ENCODE measurements at places on chromosomes 11 and 22.

DNA sequence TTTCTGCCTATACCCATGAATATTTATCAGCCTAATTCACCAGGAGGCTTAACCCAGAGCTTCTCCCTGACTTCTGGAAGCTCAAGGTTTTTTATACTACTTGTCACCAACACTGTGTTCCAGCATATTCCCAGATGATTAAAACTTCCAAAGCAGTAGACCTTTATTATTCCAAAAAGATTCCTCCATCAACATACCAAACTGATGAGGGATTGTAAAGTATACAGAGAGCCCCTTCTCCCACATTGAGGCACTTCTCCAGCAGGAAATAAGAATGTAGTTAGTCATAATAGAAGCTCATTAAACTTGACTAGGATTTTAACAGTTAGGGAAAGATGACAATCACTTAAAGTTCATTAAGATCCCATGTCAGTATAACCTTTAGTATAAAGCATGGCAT is 51.4 kb upstream of the CEP126 start:
- DNase-seq: no peak

- no peak for DNase-seq
Measured at GRCh38 chr22:42179616-42180015, 49.0 kb upstream of the CYP2D6 start.

GRCh38 chr11:97607291-97608000 is 1217.6 kb downstream of the JRKL start:
- no peak for DNase-seq

DNA sequence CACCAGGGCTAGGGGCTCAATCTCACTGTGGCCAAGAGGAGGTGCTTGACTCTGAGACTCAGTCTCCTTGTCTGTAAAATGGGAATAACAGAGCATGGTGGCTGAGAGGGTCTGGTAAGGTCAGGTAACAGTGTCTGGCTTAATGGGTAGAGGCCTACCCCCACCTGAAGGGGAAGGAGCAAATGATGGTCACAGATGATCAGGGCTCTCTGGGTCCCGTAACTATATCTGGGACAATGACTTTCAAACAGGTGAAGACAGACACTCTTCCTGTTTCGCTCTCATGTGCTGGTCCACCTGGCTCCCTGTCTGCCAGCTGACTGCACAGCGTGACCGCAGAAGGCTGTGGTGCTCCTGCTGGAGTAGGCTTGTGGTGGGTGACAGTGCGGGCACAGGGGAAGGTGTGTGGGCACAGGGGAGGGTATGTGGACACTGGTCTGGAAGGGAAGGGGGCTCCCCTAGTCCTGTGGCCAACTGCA is 4.0 kb downstream of the A4GALT start:
- no peak for DNase-seq

- DNase-seq: no peak
Measured at GRCh38 chr11:2902784-2903671, 17.5 kb upstream of the CDKN1C start.

DNA sequence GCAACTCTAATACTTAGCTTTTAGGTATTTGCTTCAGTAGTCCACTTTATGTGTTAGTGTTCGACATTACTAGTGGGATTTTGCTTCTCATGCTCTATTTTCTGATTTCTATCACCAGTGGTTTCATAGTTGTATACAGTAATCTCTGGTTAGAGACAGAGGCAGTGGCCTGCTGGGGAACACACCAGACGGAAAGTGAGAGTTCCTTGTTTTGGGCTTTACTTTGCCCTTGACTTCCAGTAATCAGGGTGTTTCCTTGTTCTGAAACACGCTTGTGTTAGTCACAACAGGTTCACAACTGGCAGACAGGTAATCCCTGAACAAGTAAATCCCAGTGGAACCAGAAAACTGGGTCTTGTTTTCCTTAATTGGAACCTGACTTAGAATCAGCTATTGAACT is 56.0 kb downstream of the PACS1 start:
- no peak for DNase-seq

DNA sequence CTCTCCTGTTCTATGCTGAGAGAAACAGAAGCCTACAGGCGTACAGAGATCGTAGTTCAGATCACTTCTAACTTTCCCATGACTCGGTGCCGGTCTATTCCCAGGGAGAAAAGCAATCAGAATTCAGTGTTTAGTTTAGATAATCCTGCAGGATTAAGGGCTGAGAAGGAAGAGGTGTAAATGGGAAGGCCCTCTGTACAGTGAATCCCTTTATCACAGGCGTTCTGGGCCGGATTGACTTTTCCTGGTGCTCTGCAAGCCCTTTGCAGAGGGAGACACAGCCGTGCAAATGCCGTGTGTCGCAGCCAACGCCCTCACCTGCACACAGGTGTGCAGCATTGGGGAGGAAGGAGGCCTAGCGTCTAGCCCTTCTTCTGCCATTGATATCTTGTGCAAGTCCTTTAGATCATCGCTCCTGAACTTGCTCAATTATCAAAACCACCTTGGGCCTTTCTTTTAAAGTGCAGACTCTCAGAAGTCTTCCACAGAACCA is 90.6 kb downstream of the DSCAML1 start:
- no peak for DNase-seq

DNA sequence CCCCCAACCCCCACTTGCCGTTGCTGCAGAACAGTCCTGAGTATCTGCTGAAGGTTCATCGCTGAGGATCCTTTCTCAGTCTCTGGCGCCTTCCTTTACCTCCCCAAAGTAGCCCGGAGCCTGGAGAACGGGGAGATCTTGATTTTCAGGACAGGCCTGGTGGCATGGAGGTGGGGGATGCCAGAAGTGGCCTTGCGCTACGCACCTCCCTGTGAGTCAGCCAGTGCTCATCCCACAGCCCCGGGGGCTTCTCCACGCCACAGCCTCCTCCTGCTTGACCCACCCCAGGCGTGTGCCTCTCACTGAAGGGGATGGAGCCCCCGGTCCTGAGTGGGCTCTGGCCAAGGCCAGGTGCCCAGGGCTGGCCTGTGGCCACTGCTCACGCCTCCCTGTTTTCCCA is 339.6 kb downstream of the TBC1D22A start:
- DNase-seq: no peak

DNA sequence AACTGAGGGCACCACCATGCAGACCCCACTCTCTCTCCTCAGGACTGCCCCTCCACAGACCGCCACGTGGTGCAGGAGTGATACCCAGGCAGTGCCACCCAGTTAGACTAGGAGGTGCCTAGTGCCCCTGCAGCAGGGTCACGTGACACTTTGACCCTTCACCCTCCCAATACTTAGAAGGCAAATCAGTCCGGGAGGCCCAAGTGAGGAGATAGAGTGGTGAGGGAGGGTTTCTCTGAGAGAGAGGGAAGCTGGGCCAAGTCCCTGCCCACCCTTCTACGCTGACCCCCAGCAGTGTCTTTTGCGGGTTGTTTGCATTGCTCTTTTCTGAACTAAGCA is 84.6 kb downstream of the BUD13 start:
- no peak for DNase-seq

- no peak for DNase-seq
Measured at GRCh38 chr11:124724979-124725718, 14.6 kb upstream of the NRGN start.

DNA sequence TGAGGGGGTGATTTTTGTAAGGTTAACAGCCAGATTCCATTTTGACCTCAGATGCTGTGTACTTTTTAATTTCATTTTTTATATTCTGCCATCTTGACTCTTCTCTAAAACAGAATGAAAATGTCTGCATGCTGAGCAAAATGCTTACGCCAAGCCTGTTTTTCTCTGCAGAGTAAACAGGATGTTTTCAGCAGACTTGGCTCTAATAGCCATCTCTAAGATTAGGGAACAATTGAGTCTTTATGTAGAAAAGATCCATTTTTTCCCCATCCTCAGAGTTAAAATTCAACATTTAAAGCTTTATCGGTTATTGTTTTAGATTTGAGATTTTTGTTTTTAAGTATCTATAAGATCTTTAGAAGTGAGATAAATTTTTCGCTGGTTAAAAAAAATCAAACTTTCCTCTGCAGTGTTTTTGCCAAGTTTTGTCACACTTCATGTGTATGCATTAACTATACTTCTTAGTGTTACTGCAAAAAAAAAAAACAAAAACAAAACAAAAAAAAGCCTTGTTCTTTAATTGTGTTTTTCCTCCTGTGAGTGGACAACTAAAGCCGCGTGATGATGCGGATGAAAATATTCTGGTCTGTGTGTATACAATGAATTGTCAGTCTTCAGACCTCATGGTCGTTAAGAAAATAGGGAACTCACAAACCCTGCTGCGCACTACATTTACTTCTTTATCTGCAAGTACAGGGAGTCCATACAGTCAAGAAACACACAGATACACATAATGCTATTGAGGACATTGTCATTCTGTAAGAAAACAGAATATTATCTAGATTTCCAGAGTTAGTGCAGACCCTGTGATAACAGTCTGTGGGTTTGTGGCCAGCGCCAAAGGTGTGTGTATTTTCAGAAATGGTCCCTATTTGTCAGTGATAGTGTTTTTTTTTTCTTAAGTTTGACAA is 17.5 kb upstream of the ADSL start:
- no peak for DNase-seq

DNA sequence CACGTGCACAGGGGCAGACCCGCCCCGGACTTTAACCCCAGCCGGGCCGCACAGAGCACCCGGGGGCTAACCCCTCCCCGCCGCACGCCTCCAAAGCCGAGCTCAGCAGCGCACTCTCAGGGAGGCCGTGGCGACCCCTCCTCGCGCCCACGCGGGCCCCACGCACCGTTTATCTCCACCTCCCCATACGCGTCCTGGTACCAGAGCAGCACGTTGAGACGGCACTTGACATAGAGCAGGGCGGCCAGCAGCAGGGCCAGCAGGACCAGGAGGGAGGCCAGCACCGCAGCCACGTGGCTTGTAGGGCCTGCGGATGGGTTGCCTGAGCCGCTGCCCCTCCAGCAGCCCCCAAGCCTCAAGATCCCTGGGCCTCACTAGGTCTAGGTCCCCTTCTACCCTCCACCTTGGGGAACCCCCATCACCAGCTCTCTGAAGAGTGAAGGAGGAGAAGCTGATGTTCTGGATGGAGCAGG is 7.1 kb downstream of the SIGIRR start:
- no peak for DNase-seq

DNA sequence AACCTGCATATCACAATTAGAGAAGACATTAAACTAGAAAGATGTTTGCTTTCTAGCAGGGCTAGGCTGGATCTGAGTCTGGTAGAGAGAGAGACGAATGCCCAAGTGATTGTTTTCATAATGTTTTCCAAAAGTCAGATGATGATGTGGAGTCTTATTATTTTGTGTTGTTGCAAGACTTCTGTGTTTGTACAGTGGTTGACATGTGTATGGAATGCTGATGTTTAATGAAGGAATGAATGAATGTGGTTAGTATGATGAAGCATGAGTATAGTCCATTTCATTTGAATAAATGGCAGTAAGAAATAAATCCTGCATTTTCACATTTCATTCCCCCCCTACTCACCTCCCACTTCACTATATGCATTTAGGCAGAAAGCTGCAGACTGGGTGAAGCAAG is 69.6 kb downstream of the PPP2R1B start:
- no peak for DNase-seq

DNA sequence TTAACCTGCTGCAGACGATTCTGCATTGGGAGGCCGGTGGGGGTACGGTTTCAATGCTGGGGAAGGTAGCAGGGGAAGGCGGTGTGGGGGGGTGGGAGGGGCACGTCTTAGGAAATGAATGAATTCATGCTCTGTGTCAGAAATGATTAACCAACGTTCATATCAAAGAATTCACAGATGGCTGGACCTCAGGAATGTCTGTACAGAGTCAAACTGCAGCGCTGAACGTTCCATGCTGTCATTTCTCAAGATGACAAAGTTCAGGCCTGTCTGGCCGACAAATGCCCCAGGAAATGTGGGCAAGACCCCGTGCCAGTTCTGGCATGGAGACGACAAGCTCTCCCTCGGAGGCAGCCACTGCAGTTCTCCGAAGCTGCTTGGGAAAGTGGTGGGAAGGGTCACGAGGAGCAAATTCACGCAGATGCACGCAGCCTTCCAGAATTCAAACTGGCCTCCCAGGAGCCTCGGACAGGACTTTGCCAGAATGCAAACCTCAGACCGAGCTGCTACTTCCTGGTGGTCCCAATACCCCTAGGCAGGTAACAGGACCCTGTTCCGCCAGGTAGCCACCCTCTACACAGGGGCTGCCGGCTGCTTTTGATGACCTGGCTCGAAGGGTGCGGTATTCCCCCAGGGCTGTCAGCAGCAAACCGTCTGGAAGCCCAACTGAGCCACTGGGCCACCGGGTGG is 81.5 kb downstream of the TRMU start:
- no peak for DNase-seq

- DNase-seq: no peak
Measured at GRCh38 chr11:31397239-31397834, 27.7 kb downstream of the DNAJC24 start.

DNA sequence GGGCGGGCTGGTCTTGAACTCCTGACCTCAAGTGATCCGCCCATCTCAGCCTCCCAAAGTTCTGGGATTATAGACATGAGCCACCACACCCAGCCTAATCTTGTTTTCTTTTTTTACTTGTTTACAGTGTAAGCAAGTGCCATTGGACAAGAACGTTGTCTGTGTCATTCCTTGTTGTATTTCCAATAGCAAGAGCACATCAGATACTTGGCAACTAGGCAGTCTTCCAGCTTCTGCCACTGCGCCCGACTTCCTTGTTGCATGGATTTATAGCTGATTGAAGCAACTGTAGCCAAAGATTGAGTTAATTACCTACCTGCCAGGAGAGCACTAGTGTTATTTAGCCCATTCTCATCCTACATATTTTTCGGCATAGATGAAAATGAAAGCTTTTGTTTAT is 3.1 kb upstream of the SGSM3 start:
- no peak for DNase-seq

DNA sequence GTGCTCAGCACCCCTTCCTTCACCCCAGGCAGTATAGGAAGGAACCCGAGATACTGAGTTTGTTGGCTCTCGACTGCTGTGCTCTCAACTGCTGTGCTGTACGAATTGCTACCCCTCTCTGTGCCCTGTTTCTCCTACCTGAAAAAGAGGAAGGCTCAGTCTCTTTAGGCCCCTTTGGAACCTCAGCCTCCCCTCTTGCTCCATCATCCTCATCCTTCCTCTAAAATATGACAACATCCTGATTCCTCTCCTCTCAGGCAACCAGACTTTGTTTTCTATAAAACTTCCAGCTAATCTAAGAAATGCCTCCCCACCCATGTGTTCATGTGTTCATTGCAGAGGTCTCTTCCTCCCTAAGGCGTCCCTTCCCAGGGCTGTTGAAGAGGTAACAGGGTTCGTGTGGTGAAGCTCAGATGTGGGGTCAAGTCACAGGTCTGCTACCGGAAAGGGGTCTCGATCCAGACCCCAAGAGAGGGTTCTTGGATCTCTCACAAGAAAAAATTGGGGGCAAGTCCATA is 35.5 kb upstream of the CD82 start:
- DNase-seq: no peak

- no peak for DNase-seq
Measured at GRCh38 chr11:45252134-45252856, 33.8 kb downstream of the SYT13 start.
